Fibroblast of skin of abdomen (primary cell): ENCODE measurements at places on chromosomes 3 and 15.

DNA sequence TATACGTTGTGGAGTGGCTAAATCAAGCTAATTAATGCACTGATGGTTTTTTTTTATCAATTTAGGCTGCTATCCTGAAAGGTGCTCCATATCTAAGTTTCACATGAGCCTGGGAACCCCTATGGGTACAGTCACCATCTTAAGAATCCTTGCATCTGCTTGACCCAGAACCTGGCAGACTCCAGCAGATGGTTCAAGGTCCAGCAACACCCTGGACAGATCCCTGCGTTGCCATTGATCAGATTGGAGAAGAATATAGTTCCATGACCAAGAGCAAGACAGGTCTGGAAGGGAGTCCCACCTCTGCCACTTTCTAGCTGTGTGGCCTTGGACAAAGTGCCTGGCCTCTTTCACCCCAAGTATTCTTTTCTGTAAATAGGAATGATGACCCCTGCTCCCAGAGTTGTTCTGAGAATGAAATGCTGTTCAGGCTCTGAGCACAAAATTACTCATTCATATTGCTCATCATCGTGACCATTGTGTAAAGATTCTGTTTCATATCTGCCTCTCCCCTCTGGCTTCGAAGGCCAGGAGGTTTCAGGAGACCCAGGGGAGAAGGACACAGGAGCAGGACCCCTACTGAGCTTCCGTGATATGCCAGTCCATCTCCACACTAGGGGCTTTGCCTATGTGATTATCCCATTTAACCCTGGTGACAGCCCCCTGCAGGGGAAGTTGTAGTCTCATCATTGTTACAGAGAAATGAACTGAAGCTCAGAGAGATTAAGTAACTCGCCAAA is 30.0 kb upstream of the TSEN2 start:
- no peak for DNase-seq

DNA sequence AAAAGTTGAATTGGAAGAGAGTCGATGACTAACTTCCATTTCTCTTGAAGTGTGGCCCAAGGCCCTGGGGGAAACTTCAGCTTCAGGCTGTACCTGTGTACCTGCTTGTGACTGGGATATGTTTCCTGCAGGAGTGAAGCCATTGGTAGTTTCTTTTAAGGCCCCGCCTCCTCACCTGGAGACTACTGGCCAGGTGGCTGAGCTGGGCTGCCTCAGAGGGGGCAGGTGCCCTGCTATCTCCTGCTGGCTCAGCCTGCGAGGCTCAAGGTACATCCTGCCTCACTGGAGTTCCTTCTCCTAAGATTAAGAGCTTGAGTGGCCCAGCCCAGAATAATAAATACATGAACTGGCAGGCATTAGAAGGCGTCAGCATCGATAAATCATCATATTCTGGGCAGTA is 121.6 kb upstream of the ROPN1 start:
- DNase-seq, result no peak

GRCh38 chr15:31358163-31358562 is 31.5 kb downstream of the KLF13 start:
- DNase-seq, result no peak

DNA sequence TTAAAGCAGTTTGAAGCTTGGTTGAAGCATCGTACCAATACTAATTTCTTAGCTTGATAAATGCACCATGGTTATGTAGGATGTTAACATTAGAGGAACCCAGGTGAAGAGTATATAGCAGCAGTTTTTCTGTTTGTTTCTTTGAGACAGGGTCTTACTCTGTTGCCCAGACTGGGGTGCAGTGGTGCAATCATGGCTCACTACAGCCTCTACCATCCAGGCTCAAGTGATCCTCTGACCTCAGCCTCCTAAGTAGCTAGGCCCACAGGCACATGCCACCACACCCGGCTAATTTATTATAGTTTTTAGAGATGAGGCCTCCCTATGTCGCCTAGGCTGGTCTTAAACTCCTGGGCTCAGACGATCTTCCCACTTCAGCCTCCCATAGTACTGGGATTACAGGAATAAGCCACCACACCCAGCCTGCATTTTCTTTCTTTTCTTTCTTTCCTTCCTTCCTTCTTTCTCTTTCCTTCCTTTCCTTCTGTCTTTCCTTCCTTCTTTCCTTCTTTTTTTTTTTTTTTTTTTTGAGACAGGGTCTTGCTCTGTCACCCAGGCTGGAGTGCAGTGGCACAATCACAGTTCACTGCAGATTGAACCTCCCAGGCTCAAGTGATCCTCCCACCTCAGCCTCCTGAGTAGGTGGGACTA is 6.1 kb downstream of the PEAK1 start:
- no peak for DNase-seq

GRCh38 chr3:53571264-53571663 is 76.9 kb downstream of the CACNA1D start:
- DNase-seq, result no peak

DNA sequence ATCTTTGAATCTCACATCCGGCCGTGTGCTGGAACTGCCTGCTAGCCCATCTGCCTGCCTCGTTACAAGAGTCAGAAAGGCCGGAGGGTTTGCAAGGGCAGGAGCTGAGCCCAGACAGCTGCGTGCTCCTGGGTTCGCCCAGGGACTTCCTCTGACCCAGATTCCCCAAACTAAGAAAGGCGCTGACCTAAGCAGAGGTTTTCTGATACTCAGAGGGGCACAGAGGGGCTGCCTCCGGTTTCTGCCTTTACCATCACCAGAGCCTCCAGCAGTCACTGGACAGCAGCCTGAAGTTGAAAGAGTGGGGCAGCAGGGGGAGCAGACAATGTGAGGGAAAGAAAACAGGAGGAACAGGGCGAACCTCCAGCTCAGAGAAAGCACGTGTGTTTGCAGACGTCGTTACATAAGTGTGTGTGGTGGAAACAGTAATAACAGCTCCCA is 33.4 kb upstream of the RAD18 start:
- peak; percentile 64 for DNase-seq

GRCh38 chr15:38174691-38175090 is 77.9 kb upstream of the SPRED1 start:
- no peak for DNase-seq

DNA sequence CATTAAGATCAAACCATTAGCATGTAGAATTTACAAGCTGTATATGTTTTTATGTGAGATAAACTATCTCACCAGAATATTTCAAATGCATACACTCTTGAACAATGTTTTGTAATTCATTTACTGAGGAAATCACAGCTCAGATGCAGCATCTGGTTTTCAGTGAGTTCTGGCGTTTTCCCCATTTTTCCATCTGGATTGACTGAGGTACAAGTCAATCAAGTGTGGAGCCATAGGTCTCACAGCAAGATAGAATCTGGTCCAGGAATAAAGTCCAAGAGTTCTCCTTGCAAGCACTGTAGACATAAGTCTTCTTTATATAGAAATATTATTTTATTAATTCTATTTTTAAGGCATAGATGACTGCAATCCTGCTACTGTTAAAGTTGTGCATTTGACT is 219.3 kb downstream of the ZBBX start:
- no peak for DNase-seq

DNA sequence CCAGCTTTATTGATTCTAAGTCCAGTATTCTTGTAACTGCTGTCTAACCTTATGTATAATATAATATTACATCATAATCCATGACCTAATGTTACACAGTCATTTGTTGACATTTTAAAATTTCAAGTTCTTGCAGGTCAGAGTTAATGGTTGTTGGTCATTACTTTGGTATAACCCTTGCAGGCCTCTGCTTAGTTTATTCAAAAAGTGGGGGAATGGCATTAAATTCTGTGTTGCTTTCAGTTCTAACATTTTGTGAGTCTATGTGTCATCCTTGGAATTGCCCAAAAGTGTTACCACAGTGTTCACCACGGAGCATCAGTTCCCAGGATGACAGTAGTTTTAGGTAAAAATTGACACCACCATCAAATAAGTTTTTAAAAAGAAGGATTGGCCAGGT is 174.8 kb upstream of the BCL6 start:
- no peak for DNase-seq

- DNase-seq, result no peak
These were observed 40.7 kb downstream of the KBTBD12 start for GRCh38 chr3:127955728-127956127.

DNA sequence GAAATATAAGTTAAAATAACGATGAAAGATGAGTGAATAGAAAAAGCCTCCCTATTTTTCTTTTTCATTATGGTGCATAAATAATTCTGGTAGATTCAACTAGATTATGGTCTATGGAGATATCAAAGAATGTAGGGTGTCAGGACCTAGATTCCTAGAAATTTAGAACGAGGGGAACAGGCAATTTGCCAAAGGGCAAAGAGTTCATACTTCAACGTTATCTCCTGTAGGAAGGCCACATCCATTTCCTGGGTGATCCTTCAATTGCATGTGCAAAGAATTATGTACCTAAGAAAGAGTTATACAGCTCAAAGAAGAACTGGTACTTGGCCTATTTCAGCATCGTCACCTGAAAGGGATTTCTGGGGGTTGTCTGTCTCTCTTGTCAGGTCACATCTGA is 351.8 kb downstream of the FOXP1 start:
- no peak for DNase-seq

DNA sequence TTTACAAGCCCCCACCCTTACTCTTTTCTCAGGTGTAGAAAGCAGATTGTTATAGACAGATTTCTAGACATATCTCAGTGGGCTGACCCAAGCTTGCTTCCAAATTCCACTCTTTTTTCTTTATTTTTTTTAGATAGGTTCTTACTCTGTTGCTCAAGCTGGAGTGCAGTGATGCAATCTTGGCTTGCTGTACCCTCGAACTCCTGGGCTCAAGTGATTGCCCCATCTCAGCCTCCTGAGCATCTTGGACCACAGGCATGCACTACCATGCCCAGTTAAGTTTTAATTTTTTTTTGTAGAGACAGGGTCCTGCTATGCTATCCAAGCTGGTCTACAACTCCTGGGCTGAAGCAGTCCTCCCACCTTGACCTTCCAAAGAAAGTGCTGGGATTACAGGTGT is 53.5 kb upstream of the ADAMTS9 start:
- DNase-seq, result peak; percentile 49

DNA sequence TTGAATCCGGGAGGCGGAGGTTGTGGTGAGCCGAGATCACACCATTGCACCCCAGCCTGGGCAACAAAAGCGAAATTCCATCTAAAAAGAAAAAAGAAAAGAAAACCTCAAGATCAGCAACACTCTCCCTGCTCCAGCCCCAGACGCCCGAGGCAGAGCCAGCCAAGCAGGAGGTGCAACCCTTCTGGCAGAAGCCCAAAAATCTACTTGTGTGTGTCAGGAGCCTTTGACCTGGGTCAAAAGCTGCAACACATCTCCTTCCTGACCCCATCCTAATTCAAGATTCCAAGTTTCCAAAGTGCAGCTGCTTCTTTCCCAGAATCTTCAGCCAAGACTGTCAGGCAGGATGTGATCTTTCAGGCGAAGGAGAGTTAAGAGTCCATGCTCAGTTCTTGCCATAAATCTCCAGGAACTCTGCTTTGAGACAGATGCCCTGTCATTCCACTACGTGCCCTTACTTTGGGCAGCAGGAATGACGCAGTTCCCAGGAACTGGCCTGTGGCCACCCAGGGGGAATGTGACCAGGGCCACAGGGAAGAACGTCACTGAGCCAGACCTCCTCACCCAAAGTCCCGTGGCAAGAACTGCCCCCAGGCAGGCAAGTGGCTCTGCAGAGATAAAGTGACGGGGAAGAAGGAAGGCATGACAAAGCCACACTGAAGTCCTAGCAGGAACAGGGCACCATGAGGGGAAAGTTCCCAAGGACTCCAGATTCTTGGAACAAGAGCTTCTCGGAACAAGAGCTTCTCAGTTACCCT is 39.4 kb downstream of the SH3BP5 start:
- DNase-seq, result no peak

- DNase-seq, result peak; percentile 34
These were observed 25.4 kb upstream of the PSMD6 start for GRCh38 chr3:64048631-64049061.

DNA sequence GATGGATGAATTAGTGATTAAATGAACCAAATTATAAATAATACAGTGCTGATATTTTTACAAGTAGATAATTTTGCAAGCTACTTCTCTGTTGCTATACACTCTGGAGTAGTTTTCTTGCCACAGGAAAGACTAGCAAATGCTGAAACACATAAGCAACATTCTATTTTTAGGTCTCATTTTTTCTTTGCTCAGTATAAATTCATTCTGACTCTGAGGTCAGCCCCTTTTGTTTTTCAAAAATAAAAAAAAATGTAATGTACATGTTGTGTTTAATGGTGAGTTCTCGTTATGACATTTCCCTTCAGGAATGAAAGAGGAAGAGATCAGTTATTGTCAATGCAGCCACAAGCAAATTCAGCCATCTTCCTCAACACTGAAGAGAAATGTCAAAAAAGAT is 24.9 kb downstream of the GJD2 start:
- no peak for DNase-seq

DNA sequence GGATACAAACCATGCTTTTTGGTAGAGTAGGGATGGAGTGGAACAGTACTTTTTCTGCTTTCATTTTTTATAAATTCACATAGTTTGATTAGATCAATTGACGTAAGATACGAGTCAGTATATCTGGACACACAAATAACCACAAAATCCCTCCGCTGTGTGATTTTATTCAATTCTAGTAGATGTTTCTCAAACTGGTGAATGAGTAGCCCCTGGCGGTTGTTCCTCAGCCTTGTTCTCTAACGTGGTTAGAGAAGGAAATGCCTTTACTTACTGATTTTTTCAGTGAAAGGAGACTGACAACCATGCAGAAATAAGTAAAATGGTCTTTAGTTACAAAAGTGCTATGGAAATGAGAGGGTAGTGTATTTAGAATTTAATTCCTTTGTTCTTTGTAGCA is 161.0 kb downstream of the TCF12 start:
- no peak for DNase-seq

DNA sequence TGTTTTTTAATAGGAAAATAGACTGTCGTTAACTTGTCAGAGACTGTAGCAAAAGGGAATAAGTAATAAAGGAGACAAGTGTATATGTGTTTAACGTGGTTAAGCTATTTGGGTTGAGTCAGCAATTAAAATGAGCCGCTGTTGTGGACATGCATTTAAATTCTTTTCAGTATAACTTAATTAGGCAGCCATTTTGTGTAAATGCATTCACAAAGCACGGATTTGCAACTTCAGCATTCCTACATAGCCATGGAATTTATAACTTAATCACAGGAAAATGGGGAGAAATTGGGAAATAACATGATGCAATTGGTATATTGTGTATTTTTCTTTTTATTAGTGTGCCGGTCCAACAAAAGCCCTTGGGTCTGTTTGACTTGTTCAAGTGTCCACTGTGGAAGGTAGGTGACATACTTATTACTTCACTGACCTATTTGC is 27.9 kb downstream of the USP3 start:
- peak; percentile 42 for DNase-seq

GRCh38 chr3:111603679-111604078 is 8.5 kb upstream of the ZBED2 start:
- DNase-seq, result no peak
